ENCODE measurements at places on chromosomes 12 and 14.

DNA sequence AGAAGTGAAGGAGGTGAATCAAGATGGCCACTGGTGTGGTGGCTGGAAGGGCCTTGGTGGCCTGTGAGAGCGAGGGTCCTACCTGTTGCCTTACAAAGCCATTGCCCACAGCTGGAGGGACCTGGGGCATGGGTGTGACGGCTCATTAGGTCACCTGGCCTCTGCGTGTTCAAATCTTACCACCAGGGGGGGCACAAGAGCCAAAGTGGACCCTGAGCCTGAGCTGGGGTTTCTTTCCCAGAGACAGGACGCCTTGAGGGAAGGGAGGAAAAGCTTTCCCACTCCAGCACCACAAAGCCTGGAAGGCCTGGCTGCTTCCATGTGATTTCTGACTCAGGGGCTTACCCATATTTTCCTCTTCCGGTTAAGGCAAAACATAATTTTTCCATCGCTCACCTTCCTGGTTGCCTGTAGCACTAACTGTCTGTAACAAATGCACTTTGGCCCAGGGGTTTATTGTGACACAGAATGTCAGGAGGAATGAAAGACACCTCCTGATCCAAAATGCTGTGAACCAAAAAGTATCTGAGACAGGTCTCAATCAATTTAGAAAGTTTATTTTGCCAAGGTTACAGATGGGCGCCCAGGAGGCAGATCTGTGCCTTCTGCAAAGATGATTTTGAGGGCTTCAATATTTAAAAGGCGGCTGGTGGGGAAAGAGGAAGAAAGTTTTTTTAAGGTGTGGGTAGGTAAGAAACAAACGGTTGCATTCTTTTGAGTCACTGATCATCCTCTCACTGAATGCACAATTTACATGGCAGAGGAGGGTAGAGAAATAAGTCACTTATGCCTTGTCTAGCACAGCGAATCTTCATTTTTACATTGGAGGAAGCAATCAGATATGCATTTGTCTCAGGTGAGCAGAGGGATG is 4.3 kb upstream of the CD9 start:
- peak; percentile 93 for DNase-seq

DNA sequence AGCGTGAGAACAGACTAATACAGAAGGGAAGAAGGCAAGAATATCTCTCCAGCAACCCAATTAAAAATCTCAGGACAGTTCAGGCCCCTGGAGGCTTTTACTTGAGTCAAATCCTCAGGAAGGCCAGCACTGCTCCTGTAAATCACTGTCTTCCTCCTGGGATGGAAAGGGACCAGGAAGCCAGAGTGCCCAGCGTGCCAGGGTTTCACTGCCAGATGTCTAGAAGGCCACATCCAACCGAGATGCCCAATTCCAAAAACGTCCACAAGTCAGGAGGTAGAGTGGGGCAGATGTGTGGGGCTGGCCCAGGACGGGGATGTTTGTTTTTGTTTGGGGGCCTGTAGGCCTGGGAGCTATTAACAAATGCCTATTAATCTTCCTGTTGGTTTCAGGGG is 332.0 kb downstream of the MED13L start:
- DNase-seq: no peak

DNA sequence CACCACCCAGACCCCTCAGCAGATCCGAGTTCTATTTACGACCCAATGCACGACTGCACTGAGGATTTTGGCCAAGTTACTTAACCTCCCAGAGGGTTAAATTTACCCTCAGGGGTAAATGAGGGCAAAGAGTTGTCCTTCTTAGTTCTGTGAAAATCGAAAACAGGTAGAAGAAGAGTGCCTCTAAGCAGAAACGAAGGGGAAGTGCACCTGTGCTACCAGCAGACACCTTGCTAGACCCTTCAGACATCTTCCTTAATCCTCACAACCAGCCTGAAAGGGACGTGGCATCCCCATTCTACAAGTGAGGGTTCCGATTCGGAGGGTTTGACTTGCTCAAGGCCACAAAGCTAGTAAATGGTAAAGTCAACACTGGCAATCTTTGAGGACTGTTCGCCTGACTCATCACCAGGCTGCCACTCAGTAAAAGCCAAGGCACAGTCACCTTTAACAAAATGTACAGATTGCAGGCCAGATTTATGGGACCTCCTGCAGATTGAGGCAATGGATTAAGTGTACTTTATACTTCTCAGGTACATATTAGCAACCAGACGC is 1.6 kb downstream of the GSG1 start:
- no peak for DNase-seq

DNA sequence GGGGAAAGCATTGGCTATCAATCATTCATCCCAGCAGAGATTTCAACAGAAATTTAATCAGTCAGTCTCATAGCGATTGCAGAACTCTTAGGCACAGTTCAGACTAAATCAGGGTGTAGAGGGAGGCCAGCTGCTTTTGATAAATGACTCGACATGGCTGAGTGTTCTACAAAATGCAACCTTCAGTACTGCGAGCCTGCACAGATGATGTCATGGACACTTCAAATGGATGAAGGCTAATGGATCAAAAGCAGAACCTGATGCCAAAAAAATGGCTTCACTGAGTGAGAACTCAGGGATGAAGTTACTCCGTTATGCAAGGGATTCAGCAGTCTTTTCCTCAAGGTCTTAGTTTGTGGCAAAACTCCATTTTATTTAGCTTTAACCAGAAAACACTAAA is 167.3 kb downstream of the DACT1 start:
- DNase-seq: no peak

DNA sequence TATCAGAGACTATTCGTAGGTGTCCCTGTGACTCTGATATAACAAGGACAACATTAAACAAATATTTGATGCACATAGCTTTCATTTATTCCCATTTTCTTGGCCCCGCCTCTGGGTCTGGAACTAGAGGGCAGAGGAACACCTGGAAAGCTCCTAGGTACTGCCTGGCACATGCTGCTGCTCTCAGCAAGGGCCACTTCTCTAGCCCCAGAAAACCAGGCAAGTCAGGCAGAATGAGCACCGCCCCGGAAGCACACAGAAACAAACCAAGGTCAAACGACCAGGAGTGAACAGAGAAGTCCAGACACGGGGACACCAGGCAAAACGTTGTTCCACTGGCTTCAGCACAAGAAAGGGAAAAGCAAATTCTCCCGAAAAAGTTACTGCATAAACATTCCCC is 76.1 kb downstream of the TTC7B start:
- no peak for DNase-seq

DNA sequence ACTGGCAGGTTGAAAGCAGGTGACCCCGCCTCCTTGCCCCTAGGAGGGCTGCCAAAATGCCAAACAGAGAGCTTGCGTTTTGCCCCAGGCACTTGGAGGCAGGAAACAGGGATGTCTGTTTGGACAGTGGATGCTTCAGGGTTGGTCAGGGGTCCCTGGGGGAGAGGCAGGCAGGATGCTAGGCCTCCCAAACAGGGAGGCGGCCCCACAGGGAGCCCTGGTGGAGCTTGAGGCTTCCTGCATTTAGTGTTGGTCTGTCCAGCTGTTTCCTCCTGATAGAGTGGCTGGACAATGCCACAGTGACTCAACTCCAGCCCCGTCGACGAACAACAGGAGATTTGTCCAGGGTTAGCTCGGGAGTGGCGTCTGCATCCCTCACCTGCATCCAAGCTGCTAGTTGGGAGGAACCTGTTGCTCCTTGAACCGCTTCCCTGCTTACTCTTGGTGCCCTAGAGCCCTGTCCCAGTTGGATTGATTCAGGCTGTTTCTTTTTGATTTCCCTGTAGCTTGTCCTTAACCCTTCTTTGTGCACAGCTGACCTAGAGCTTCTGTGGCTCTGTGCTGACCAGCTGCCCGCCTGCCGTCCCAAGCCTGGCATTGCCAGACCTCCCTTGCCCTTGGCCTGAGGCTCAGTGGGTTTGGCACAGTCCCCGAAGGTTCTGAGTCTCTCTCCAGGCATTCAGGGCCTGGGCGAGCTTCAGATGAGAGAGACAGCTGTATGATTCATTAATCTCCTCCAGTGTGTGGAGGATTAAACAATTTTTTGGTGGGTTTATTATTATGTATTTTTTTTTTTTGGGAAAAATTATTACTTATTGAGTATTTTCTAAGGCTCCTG is 45.9 kb downstream of the TSPAN9 start:
- no peak for DNase-seq

GRCh38 chr12:53327435-53328042 is 6.1 kb upstream of the AAAS start:
- DNase-seq: no peak

DNA sequence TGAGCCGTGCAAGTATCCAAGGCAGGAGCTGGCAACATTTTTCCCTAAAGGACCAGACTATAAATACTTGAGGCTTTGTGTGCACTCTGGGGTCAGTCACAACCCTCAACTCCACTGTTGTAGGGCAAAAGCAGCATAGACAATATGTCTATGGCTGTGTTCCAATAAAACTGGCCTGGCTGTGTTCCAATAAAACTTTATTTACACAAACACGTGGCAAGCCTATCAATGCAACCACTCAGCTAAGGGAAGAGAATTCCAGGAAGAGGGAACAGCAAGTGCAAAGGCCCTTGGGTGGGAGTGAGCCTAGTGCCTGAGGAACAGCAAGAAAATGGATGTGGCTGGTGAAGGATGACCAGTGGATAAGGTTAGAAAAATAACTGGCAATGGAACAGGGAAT is 11.3 kb upstream of the FAM181A start:
- no peak for DNase-seq

GRCh38 chr12:127284021-127284420 is 982.9 kb upstream of the TMEM132C start:
- DNase-seq: no peak

DNA sequence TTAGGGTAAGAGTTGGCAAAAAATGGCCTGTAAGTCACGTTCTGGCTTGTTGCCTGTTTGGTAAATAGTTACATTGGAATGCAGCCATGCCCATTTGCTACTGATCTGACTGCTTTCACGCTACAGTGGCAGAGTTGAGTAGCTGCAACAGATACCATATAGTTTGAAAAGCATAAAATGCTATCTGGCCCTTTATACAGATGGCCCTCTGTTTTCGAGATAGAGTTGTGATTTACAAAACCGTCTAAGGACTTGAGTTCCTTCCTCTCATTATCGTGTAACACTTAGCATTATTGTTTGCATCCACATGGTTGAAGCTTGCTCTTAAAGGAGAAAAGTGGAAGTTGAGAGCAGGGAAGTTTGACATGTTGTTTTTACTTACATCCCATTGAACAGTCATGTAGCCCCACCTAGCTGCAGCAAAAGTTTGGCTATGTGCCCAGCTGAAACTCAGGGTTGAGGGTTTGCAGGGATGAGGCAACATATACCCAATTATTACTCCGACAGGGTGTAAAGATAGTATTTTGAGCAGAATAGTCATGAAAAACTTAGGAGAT is 11.3 kb upstream of the SCFD1 start:
- no peak for DNase-seq

GRCh38 chr14:91310606-91311283 is 66.2 kb upstream of the GPR68 start:
- no peak for DNase-seq

- DNase-seq: no peak
Measured at GRCh38 chr14:78319887-78320635, 149.9 kb downstream of the NRXN3 start.

DNA sequence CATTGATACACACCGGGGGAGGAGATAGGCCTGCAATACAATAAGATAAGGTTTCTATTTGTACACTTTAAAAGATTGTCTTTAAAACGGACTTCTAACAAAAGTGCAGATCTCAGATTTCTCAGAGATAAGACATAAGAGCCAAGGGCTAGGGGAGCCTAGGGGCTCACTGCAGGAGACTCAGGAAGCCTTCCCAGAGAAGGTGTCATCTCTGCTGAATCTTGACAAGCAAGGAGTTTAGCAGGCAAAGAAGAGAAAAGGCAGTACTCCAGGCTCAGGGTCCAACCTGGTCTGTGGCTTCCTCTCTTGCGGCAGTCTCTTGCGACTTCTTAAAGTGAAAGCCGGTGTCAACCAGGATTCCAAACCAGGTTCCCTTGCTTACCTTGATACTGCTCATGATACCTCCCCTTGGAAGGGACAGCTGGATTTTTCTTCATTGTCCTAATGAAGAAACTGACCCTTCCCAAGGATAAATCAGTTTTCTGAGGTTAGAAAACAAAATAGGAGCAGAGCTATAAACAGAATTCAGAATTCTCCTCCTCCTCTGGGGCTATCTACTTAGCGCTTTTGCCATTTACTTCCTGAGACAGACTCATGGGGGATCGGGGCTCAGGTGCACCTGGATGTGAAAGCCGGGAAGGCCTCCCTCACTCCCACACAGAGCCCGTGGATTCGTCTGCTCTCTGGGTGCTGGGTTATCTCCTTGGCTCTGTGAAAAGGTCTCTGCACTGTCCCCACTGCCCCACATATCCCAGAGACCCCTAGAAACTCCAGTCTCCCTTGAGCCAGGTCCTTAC is 1.7 kb upstream of the SCNN1A start:
- DNase-seq: no peak

DNA sequence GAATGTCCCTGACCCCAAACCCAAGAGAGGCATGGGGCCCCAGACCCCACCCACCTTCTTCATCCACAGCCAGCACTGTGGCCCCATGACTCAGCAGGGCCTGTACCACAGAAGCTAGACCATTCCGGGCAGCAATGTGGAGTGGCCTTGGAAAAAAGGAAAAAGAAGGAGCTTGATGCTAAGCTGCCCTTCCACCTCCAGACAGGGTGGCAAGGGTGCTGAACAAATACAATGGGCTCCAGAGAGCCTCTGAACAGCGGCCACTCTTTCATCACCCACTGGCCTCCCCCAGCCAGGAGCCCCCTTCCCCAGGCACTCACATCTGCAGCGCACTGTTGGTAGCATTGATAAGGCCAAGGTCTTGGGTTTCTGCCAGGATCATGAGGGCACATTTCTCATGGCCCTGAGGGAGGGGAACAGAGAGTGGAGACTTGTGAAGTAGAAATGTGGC is 13.9 kb downstream of the SLC39A5 start:
- no peak for DNase-seq

DNA sequence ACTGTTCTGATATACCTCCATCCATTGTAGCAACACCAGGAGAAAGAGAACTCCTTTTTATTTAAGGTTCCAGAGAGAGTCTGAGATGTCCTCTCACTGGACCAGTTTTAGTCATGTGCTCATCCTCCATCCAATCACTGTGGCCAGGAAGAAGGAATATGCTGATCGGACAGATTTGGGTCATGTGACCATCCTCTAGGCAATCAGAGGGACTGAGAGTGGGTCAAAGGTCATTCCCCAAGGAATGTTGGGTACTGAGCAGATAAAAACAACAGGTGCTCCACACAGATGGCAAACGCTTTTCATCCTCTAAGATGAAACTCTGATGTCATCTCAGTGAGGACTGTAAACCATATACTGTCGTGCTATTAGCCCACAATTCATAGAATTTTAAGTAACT is 28.8 kb upstream of the RPH3A start:
- no peak for DNase-seq

DNA sequence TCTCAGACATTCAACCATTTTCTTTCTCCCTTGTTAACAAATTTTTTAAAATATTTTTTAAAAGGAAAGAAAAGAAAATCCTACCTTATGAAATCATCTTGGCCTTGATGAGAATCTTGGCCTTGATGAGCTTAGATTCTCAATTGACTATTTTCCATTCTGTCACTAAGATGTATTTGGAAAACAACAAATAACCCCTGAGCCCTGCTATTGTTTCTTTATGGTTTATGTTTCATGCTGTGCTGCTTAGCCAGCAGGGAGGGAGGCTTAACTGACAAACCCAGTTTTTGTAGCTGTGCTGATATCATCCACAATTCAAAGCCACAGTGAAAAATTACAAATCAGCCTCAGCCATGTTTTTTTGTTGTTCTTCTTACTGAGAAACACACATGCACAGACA is 404.1 kb downstream of the RAD51B start:
- DNase-seq: no peak

Measured in neural crest cell (in vitro differentiated cells).